EH (cell line): ENCODE measurements at places on chromosomes 2 and 18.
A peak's percentile ranks its signal among the peaks of the same experiment; 100 is the strongest.

DNA sequence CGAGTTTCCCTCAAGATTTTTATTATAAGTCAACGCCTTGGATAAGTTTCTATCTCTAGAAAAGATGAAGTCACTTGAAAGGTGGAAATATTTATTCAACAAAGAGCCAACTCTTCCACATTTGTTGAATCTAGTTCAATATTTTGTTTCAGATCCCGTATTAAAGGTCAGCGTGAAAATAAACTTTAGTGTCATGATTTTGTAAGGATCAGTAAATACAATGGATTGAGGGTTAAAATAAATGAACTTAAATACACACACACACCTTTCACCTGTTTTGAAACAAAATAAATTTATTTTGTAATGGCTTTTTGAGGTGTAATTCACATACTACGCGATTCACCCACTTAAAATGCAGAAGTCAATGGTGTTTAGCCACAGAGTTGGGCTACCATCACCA is 16.0 kb upstream of the NPPC start:
- no peak for DNase-seq

DNA sequence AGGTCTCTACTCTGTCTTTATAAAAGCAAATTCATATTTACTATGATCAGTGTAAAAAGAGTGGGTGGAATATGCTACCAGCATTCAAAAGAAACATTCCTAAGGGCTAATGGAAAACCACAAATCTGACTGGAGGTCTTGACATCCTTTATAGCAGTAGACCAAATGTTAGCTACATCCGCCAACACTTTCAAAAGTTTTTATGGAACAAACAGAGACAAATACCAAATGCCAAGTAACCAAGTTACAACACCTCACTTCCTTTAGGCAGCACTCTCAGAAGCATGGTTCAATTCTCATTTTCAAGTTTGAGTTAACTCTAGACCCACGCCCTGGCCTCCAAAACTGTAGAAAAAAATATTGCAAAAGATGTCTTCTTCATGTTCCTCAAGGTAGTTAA is 78.3 kb upstream of the SETBP1 start:
- peak; percentile 81 for DNase-seq

- peak; percentile 91 for DNase-seq
Observed at GRCh38 chr2:39875182-39875913, 96.3 kb upstream of the THUMPD2 start.

GRCh38 chr2:25618676-25619075 is 54.7 kb downstream of the DTNB start:
- peak; percentile 80 for DNase-seq

GRCh38 chr2:18987592-18988073 is 370.8 kb downstream of the OSR1 start:
- peak; percentile 96 for DNase-seq

DNA sequence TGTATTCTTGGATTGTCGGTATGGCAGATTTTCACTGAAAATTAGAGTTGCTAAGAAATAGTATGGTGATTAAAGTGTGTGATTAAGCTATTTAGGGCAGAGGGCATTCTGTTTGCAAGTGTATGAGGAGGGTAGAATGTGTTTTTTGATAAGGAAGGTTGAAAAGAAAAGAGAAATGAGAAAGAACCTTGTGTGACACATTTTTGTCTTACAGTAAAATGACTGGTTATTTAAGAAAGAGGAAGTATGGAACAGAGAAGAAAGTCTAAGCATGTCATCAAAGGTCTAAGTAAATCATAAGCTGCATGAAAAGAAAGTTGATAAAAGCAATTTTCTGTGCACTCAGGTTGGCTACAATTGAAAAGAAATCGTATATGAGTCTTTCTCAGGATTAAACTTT is 5.2 kb upstream of the RSAD2 start:
- DNase-seq, result no peak

- DNase-seq, result no peak
Observed at GRCh38 chr2:100399714-100400113, 17.8 kb downstream of the CHST10 start.

DNA sequence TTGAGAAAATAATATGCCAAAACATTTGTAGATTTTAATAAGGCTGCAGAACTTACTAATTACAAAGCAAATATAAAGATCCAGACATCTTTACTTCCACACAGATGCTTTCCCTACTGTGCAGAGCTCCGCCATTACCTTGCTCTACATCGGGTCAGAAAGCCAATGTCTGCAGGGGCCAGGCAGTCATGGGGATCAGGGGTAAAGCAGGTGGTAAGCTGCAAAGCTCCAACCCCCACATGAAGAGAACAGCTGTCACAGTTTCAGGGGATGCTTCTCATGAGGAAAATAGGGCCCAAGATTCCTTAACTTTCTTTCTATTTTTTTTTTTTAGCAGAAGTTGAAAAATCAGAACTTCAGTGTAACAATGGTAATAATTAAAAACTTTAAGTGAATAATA is 102.7 kb downstream of the DCC start:
- DNase-seq, result no peak

GRCh38 chr18:59823596-59824195 is 76.1 kb upstream of the PMAIP1 start:
- peak; percentile 86 for DNase-seq

DNA sequence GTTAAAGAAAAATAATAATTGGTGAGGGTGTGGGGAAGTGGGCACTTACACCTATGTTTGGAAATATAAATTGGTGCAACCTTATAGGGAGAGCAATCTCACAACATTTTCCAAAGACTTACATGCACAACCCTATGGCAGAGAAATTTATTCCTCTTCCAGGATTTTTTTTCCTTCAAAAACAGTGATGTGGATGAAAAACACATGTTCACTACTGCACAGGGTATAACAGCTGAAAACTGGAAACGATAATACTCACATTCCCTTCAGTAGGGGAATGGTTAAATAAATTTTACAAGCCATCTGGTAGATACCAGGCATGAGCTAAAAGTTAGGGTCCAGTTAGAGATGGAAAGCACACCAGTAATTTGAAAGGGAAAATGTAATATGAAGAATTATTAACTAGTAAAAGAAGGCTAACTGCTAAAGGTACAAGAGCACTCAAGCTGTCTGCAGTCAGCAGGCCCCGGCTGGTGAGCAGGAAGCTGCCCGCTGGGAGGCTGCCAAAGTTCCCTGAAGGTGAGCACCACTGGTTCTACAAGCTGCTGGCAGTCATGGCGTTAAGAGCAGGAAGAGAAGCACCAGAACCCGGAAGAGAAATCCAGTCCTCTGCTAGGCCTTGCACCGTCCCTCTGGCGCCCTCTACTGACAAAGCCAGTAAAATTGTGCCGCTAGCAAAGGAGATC is 28.4 kb upstream of the CASP8 start:
- DNase-seq, result peak; percentile 93

- peak; percentile 91 for DNase-seq
Observed at GRCh38 chr2:56534321-56534720, 350.5 kb downstream of the CCDC85A start.

- DNase-seq, result no peak
Observed at GRCh38 chr18:79069717-79070151, 540 bp downstream of the ATP9B start.

- DNase-seq, result no peak
Observed at GRCh38 chr2:82139979-82140611, 1835.5 kb upstream of the LRRTM1 start.

DNA sequence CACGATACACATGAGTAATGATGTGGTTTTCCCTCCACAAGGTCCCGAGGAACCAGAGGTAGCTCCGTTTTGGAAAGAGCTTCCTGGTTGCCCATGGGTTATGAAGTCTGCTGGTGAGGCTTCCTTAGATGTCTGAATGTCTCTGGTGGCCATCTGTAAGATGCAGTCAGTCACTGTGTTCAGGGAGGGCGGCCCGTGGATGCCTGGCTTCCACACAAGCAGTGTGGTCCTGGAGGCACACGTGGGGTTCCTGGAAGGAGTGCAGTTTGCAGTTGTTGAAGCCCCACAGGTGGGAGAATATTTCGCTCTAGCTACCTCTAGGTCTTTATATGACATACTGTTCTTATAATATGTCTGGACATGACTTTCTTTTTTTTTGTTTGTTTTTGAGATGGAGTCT is 209.0 kb downstream of the FAM210A start:
- DNase-seq, result no peak

DNA sequence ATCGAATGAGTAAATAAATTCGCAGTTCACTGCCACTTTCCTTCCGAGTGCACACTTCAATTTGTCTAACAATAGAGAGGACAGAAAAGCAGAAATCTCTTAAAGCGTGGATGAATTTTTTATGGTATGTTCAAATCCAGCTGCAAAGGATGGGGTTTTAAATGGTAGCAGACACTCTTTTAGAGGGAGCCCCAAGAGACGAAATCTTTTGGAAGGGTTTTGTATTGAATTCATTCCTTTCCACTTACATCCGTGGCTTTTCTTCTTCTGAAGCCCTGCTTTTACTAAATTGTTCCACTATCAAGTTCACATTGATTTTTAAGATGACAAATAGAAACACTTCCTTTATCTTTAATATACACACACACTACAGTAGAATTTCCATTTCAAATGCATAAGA is 680.7 kb downstream of the NR4A2 start:
- DNase-seq, result no peak

DNA sequence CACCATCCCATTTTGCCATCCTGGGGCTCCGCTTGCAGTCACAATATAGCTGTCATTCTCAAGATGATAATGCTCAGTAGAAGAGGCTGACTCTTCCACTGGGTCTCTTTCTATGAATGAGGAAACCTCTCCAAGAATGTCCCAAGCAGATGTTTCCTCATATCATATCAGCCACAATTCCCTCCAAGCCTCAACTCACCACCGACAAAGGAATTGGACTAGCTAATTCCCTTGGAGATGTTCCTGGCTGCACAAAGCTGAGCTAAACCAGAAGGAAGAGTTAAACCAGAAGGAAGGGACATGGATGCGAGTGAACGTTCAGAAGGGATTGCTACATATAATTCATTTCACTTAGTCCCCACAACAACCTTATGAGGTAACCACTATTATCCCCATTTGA is 65.0 kb upstream of the NPAS2 start:
- DNase-seq, result peak; percentile 34

DNA sequence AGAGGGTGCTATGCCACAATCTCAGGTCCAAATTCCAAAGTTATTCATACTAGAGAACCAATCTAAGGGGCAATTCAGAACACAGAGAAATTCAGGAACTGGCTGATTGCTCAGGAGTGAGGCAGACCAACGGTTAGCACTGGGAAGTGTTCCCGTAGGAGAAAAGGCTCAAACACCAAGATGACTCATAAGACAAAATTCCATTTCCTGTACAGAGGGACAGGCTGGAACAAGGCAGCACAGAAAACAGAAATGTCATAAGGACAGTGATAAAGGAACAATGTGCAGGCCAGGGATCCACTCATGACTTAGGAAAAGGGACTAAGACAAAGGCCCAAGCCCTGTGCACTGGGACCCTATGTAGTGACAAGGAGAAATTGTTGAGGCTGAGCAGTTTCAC is 54.2 kb downstream of the PDE1A start:
- peak; percentile 93 for DNase-seq

GRCh38 chr2:144288438-144288837 is 231.5 kb downstream of the ZEB2 start:
- DNase-seq, result peak; percentile 56

- DNase-seq, result no peak
Observed at GRCh38 chr18:35747894-35748472, 166.4 kb downstream of the GALNT1 start.

- no peak for DNase-seq
Observed at GRCh38 chr2:103401621-103402020, 639.8 kb downstream of the TMEM182 start.

- DNase-seq, result no peak
Observed at GRCh38 chr18:58491113-58491696, 137.7 kb downstream of the ALPK2 start.

DNA sequence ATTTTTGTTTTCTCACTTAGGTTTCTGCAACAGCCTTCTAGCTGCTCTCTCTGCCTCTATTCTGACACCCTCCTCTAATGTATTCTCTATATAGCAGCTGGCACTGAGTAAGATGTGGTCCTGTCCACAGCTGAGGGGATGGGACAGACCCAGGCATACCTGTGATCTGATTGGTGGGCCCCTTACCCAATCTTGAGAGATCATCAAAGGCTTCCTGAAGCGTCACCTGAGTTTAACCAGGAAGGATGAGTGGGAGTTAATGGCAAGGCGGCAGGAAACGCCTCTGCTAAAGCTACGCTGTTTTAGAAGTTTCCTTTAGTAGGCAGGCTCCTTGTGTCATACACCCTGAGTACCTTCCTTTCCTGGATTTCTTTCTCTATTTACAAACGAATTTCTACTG is 5.7 kb upstream of the TET3 start:
- DNase-seq, result no peak

DNA sequence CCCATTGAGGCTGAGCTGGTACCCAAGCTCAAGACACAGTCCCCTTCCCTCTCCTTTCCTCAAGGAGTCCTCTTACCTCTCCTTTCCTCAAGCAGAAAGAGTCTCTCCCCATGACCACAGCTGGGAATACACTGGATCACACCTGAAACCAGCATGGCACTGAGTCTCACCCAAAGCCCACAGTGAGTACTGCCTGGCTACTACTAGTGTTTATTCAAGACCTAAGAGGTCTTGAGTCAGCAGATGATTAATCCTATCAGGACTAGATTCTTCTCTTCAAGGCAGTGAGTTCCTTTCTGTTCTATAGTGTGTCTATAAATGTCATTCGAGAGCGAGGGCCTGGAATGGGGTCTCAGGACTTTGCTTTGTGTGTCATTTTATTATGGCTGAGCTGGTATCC is 111.4 kb downstream of the METTL4 start:
- DNase-seq, result peak; percentile 34

- DNase-seq, result peak; percentile 65
Observed at GRCh38 chr2:168119515-168120141, 127.8 kb downstream of the STK39 start.

- no peak for DNase-seq
Observed at GRCh38 chr2:64362562-64363026, 91.4 kb upstream of the LGALSL start.

DNA sequence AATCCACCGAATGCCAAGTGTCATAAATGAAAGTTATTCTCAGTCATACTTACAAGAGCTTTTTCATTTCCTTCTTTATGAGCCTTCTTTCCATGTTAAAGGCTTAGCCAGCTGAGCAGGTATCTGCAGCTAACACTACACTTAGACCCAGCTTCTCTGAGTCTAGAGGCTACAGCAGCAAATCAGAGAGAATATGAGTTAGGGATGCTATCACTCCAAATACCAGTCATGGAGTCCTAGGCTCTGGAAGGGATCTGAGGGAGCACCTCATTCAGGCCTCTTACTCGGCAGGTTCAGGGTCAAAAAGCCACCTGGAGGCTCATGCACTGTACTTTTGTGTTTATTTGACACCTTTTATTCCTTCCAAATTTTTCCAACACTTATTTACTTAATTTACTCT is 2.9 kb downstream of the C2orf80 start:
- DNase-seq, result no peak

- no peak for DNase-seq
Observed at GRCh38 chr2:190425221-190425866, 17.2 kb downstream of the MFSD6 start.

GRCh38 chr18:55380589-55380988 is 207.4 kb downstream of the TCF4 start:
- DNase-seq, result peak; percentile 64

GRCh38 chr2:98806236-98806697 is 75.3 kb upstream of the MGAT4A start:
- DNase-seq, result peak; percentile 43

GRCh38 chr2:108320326-108320922 is 31.7 kb downstream of the SULT1C2 start:
- peak; percentile 7 for DNase-seq

- DNase-seq, result no peak
Observed at GRCh38 chr2:197888321-197888720, 83.9 kb downstream of the PLCL1 start.

- DNase-seq, result no peak
Observed at GRCh38 chr2:20585710-20586594, 64.9 kb downstream of the HS1BP3 start.
